ENCODE measurements at places on chromosomes 6 and 20.

- DNase-seq: no peak
- H3K4me3 ChIP-seq: no peak overlapping the region
- H3K27me3 ChIP-seq: no peaks in the 10 kb centered on the region
- no peaks in the 10 kb centered on the region for H3K4me1 ChIP-seq
- no peak overlapping the region for H3K27ac ChIP-seq
These were observed 46.2 kb downstream of the SRPK1 start for GRCh38 chr6:35874730-35875129.

DNA sequence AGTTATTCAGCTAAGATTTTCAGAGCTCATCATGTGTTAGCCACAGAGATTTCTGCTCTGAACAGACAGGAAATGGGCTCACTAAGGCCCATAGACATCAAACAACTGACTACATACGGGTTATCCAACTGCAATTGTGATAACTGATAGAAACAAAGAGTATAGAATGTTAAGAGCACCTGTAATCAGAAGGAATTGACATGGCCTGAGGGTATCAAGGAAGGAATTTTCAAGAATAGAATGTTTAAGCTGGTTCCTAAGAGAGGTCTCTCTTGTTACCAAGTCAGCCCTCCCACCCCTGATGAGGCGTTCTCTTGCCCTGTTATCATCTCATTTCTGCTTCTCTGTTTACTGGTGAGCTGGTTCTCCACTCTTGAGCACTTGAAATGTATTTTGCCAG is at the start of gene MEI4:
TSS of gene MEI4 (plus strand) at position 301 of the 400 bp plus-strand sequence. CDS start 37,633 bp downstream, outside the sequence.
- H3K36me3 ChIP-seq: no peaks in the 10 kb centered on the region
- H3K27ac ChIP-seq: no peak within 1 kb of the TSS
- H3K4me1 ChIP-seq: no peaks in the 10 kb centered on the region
- H3K4me3 ChIP-seq: no peak within 1 kb of the TSS
- H3K27me3 ChIP-seq: peaks cover 11% of the 10 kb centered on the region
- DNase-seq: no peak

DNA sequence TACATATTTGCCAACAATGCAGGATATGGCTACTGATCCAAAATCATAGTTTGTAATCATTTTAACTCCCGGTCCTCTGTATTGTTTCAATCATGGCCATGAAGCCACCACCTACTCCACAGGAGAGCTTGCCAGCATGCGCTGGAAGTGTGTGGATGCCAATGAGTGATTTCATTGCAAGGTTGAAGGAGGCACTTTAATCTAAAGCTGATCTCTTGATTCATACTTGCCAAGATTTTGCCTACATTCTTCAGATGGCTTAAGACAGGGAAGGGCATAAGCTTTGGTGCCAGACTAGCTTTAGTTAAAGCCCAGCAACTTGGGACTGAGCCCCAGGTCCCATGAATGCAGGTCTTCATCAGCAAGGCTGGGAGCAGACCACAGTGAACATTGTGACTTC is 58.8 kb downstream of the TPD52L1 start:
- peaks cover 5% of the 10 kb centered on the region for H3K27me3 ChIP-seq
- H3K4me3 ChIP-seq: no peak overlapping the region
- no peaks in the 10 kb centered on the region for H3K4me1 ChIP-seq
- no peak overlapping the region for H3K27ac ChIP-seq

DNA sequence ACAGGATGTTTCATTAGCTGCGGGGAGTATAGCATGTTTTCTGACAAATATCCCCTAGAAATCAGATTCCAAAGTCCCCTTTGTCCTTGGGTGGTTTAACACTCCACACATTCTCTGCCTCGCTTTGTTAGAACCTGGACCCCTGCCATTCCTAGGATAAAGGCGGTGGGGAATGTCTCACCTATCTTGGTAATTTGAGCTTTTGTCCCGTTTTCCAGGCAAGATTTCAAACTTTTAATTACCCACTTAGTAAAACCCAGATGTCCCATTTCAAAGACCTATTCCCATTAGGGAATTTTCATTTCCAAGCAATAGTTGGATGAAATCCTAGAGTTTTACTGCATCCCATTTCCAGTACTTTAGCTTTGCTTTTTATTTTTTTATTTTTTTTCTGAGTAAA is 501.0 kb upstream of the MAP3K7 start:
- no peak overlapping the region for H3K4me3 ChIP-seq
- no peaks in the 10 kb centered on the region for H3K27me3 ChIP-seq
- H3K36me3 ChIP-seq: no peaks in the 10 kb centered on the region
- H3K4me1 ChIP-seq: no peaks in the 10 kb centered on the region

DNA sequence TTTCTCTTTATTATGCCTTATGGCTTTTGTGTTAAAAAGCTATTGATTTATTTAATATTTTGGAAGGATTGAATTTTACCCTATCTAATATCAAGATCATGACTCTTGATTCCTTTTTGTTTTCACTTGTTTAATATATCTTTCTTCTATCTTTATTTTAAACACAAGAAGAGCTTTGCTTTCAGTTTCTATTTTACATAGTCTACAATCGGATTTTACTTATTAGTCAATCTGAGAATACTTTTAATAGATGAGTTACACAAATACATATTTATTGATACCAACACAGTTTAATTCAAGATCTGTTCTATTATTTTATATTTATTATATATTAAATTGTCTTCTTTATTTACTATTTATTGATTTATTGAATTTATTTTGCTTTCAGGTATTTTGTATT is 218.8 kb downstream of the ESR1 start:
- H3K36me3 ChIP-seq: peaks cover 3% of the 10 kb centered on the region
- no peak for DNase-seq
- peak overlapping the region; percentile 51 for H3K27ac ChIP-seq
- peak overlapping the region; percentile 81 for H3K4me3 ChIP-seq

GRCh38 chr6:42075159-42075838 is 25.0 kb downstream of the TAF8 start:
- H3K36me3 ChIP-seq: peaks cover 54% of the 10 kb centered on the region
- peak; percentile 19 for DNase-seq
- no peak overlapping the region for H3K4me3 ChIP-seq
- H3K27me3 ChIP-seq: no peaks in the 10 kb centered on the region

GRCh38 chr6:83292900-83293843 is 100.0 kb downstream of the RWDD2A start:
- peak overlapping the region; percentile 17 for H3K4me3 ChIP-seq
- H3K27ac ChIP-seq: no peak overlapping the region

DNA sequence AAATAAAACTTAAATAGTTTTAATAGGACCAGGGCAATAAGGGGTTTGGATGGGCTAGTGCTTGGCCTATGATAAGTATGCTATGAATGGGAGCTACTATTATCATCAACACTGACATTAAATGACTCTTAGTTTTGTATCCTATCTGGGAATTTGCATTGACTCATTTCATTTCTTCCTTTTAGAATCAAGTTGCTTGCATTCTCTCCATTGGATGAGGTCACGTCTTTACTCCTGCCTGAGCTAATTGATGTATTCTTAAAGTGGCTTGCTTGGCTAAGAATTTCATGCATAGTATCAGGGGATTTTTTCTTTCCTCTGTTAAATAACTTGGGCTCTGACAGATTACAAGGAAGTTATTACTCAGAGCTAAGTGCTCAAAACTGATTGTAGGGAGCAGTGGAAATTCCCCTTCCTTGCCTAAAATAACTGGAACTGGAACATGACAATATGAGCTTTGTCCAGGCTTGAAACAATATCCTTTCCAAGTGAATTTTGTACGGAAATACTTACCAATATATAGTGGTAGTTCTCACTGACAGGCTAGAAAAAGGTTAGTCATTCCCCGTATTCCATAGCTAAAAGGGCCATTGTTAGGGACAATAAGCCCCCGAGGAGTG is 169.9 kb downstream of the BCAS1 start:
- H3K27ac ChIP-seq: no peak overlapping the region
- H3K36me3 ChIP-seq: no peaks in the 10 kb centered on the region
- peaks cover 22% of the 10 kb centered on the region for H3K4me1 ChIP-seq
- no peak for DNase-seq
- no peak overlapping the region for H3K4me3 ChIP-seq

DNA sequence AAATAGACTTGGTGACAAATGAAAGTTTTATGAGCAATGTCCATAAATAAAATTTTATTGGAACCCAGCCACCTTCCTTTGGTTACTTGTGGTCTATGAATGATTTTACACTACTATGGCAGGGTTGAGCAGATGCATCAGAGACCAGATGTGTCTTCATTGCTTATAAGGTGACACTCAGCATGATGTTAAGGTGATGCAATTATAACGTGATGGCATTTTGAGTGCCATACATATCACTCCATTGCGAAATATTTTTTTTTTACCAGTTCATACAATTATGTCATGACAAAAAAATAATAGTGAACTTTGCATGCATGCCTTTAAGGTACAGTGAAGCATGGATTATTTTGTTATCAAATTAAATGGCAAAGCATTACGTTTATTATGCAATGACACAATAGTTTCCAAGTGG is 96.0 kb downstream of the ADTRP start:
- no peak overlapping the region for H3K4me3 ChIP-seq
- no peaks in the 10 kb centered on the region for H3K36me3 ChIP-seq
- no peak overlapping the region for H3K27ac ChIP-seq

DNA sequence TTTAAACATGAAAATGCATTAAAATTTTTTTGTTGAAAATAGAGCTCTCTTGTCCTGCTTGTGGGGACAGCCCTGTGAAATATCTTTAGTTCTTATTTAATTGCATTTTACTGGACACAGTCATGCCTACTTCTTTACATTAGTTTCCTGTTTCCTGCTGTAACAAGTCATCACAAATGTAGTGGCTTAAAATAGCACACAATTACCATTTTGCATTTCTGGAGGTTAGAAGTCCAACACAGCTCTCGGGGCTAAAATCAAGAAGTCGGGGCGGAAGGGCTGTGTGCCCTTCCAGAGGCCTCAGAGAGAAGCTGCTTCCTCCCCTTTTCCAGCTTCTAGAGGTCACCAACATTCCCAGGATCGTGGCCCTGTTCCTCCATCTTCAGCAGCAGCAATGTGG is 29.4 kb downstream of the PNLDC1 start:
- no peaks in the 10 kb centered on the region for H3K4me1 ChIP-seq
- no peak overlapping the region for H3K27ac ChIP-seq
- DNase-seq: no peak
- H3K36me3 ChIP-seq: no peaks in the 10 kb centered on the region

DNA sequence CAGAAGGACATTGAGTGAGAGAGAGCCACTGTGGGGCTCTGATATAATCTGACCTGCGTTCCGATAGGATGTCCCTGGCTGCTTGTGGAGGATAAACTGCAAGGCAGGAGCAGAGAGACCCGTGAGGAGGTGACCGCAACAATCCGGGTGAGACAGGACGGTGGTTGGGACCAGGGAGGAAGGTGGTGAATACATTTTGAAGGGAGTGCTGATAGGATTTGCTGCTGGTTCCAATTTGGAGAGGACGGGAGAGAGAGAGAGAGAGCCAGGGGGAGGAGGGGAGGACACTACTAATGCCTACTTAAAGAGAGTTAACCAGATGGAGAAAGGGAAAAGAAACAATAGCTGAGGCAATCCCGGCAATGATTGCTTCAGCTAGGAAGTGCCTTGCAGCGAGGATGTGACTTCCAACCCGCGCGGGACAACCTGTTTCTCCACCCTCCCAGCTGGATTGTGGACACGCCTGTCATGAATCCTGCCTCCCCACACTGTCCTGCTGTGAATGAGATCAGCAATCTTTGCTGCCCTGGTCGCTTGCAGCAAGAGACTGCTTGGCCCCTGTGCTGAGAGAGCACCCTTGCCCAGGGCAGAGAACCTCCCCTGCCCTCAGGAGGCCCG is 199.0 kb upstream of the KCNG1 start:
- no peak for DNase-seq
- H3K27me3 ChIP-seq: peaks cover 58% of the 10 kb centered on the region
- H3K27ac ChIP-seq: no peak overlapping the region
- H3K4me1 ChIP-seq: peaks cover 8% of the 10 kb centered on the region
- H3K36me3 ChIP-seq: no peaks in the 10 kb centered on the region
- H3K4me3 ChIP-seq: no peak overlapping the region

- H3K27me3 ChIP-seq: peaks cover 11% of the 10 kb centered on the region
- no peaks in the 10 kb centered on the region for H3K4me1 ChIP-seq
- no peaks in the 10 kb centered on the region for H3K36me3 ChIP-seq
- no peak overlapping the region for H3K4me3 ChIP-seq
- no peak overlapping the region for H3K27ac ChIP-seq
- DNase-seq: no peak
These were observed 128.8 kb downstream of the PHF3 start for GRCh38 chr6:63764318-63764916.

DNA sequence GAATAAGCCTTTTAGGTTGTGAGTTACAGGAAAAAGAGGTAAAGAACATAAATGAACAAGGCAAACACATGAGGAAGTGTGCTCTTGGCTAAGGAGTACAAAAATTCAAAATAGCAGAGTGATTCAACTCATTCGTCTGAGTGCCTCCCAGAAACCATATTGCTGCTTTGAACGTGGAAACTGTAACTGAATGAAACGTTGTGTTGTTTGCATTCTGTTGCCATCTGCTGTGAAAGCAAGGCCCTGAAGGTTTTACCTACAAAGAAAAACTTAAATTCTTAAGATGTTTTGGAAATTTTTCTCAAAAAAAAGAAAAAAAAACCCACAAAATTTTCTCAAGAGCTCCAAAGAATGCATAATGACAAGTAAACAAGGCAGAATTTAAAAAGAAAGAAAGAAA is 375.4 kb upstream of the HS3ST5 start:
- H3K4me3 ChIP-seq: no peak overlapping the region
- H3K27me3 ChIP-seq: no peaks in the 10 kb centered on the region
- no peak overlapping the region for H3K27ac ChIP-seq
- no peaks in the 10 kb centered on the region for H3K4me1 ChIP-seq
- no peaks in the 10 kb centered on the region for H3K36me3 ChIP-seq

GRCh38 chr20:22836877-22837276 is 198.2 kb upstream of the SSTR4 start:
- no peaks in the 10 kb centered on the region for H3K4me1 ChIP-seq
- no peak overlapping the region for H3K4me3 ChIP-seq
- H3K27me3 ChIP-seq: no peaks in the 10 kb centered on the region
- no peak overlapping the region for H3K27ac ChIP-seq
- H3K36me3 ChIP-seq: no peaks in the 10 kb centered on the region
- no peak for DNase-seq

DNA sequence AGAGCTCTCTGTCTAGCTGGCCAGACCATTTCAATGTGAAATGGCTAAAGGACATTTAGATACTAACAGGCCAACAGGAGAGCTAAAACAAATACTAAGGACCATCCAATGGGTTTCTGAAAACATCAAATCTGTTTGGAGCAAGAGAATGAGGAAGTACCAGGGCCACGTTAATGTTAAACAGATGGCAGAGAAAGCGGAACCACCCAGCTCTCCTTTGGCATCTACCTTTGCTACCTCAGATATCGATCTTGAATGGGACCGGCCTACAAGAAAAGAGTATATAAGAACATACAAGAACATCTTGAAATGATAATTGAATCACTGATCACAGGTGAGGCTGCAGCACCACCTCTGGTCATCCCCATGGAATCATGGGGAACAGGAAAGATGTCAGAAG is 31.8 kb downstream of the KCNK5 start:
- H3K27ac ChIP-seq: no peak overlapping the region
- no peaks in the 10 kb centered on the region for H3K27me3 ChIP-seq
- no peaks in the 10 kb centered on the region for H3K36me3 ChIP-seq

DNA sequence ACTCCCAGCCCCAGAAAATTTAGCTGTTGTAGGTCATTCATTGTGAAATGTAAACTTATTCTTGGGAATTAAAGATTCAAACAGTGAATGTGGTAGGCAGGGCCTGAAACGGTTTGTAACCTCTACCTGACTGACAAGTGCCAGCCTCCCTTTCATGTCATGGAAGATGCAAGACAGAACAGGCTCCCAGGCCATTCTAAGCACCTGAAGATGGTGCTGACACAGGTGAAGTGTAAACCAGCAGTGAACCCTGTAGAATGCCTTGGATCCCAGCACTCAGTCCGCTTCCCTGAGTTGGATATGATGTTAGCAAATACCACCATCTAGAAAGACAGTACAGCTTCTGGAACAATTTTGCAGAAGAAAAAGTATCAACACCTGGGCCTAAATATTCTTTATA is 19.3 kb downstream of the CYP24A1 start:
- peaks cover 4% of the 10 kb centered on the region for H3K36me3 ChIP-seq
- no peak overlapping the region for H3K4me3 ChIP-seq
- no peak for DNase-seq
